Stimulated activated CD4-positive, alpha-beta T cell treated with anti-CD3 and anti-CD28 coated beads, Interleukin-1b, Interleukin-23, amount 100 ng/mL, for 4 hours (primary cell): ENCODE measurements at places on chromosomes 4 and X.

DNA sequence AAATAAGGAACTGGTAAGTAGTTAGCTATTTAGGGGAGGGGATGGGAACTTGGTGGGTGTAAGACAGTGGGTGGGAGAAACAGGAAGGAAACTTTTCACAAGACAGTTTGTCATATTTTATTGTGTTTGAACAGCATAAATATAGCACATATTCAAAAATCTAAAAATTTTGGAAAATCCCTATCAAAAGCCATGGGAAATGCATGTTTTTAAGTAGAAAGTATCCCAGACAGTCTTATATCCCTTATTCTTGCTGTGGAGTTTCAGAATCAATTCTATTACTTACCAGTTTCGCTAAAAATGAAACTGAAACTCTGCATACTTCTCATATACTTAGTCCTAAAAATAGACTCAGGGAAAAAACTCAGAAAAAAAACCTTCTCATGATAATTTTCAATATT is 22.3 kb upstream of the RASGEF1B start:
- no peak for DNase-seq

- DNase-seq, result no peak
Measured at GRCh38 chr4:153945704-153946103, 156.8 kb upstream of the SFRP2 start.

DNA sequence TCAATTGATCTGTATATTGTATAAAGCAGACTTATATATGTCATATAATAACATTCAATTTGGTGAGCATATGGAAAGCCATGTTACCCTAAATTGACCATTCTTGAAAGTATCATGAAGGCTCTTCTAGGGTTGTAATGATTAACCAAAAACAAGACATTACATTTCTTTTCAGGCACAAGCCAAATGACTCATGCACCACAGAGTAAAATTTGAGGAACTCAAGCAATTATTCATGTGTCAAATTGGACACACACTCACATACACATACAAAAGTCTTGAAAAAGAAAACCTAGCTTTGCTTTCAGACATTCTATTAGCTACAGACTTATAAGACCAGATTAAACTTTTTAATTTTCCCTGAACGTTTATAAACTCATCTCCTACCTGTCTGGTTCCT is 146.5 kb upstream of the PCDH18 start:
- DNase-seq, result no peak

DNA sequence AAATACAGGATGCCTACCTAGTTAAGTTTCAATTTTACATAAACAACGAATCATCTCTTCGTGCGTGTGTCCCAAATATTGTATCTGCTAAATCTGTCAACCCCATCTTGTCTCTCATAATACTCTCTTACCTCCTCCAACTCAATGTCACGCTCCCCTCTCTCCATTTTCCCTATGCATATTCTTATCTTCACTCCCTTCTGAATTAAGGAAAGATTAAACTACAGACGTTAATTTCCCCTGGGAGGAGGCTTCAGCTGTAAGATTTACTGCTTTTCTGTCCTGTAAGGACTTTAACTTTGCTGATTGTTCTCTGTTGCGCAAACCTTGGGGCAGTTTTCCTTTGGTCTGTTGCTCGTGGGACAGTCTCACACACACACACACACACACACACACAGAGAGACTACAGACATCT is 455 bp upstream of the ABCB7 start:
- DNase-seq, result no peak

GRCh38 chrX:41148553-41148952 is 63.3 kb downstream of the USP9X start:
- DNase-seq, result no peak

DNA sequence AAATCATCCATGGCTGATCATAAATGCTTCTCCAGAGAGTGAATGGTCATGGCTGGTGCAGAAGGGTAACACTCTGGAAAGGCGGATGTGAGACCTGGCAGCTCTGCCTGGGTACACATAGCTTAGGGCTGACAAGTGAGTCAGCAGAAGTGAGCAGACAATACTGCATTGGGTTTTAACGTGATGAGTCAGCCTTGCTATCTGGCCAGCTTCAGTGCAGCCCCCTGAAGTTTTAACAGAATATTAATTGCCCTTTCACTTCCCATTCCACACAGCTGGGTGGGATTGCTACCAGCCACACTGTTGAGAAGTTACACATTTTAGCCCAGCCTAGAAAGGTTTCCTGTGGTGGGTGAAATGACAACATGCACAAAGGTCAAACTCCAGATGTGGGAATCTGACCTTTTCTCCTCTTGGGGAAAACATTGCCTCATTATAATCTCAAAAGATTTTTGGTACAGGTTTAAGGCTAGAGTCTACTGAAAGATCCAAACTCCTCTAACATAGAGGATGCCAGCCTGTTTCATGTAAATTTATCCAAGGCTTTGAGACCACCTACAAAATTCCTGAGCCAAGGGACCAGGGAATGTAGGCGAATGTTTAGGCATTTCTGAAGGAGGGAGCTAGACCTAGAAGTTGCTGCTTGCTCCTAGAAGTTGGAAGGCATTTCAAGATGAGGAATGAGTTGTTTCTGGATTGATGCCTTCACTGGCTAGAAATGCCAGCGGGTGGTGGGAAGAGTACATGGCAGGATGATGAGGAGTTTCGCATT is 230.3 kb upstream of the PGRMC2 start:
- DNase-seq, result no peak

DNA sequence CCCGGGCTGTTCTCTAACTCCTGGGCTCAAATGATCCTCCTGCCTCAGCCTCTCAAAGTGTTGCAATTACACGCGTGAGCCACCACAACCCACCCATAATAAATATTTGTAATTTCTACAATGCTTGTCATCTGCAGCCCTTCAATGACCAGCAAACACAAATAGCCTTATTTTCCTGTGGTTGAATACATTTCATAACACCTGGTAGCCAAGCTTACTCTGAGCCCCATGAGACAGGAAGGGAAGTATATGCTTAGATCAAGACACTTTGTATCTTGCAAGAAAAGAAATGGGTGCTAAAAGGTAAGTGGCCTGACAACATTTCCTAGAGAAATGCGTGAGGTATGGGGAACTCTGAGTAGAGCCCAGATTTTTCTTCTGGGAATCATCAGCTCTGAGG is 56.9 kb upstream of the PDGFRA start:
- no peak for DNase-seq

DNA sequence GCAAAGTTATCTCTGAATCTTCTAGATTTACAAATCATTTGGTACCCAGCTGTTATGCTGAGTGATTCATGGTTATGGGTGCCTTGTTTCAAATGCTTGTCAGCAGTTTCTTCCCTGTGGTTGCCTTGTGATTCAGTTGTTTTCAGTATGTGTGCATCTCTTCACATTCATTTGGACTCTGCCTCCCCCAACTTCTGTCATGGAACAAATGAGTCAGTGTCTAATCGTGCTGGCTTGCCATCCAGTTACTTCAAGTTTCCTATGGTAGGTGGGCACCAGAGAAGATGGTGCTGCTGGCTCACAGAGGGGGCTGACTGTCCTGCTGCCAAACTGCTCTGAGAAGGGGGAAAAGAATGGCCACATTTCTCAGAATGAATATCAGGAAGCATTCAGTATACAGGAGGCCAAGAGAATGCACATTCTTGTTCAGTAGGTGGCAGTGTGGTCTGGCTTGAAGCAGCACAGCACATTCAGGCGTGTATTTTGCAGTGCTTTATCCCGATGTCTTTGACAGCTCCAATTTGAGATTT is 260.9 kb downstream of the GLUD2 start:
- peak; percentile 15 for DNase-seq

DNA sequence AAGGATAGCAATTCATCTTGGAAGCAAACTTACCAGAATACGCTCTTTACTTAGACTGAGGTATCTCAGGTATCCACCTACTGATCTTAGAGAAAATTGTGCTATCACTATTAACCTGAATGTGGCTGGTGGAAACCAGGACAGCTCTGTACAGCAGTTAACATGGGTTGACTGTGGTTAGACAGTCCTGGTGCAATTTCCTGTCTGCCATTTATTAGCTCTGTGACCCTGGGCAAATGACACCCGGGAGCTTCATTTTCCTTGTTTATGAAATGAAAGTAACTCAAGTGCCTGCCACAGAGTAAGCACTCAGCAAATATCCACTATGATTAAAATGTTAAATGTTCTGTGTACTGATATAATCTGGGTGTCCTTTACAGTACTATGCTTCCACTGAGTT is 60.0 kb downstream of the SMC1A start:
- DNase-seq, result no peak

- DNase-seq, result no peak
Measured at GRCh38 chr4:107831140-107831539, 6.4 kb downstream of the SGMS2 start.

DNA sequence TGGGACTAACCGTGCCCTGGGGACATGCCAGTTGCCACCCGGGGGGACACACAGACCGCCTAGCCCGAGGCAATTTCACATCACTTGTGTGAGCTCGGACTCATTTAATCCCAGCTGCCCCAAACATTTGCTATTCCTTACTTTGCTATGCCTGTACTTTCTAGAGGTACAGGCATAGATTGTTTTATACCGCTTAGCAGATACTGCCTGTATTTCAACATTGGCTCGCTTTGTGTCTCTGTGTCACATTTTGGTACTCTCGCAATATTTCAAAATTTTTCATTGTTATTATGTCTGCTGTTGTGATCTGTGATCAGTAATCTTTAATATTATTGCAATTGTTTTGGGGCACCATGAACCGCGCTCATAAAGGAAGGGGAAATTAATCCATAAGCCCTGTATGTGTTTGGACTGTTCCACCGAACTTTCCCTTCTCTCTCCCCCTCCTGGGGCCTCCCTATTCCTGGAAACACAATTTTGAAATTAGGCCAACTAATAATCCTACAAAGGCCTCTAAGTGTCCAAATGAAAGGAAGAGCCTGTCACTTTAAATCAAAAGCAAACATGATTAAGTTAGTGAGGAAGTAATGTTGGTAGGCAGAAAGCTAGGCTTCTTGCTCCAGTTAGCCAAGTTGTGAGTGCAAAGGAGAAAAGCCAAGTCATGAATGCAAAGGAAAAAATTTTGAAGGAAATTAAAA is 568 bp upstream of the CASP6 start:
- no peak for DNase-seq

GRCh38 chr4:6727943-6728250 is 11.9 kb downstream of the BLOC1S4 start:
- no peak for DNase-seq

- no peak for DNase-seq
Measured at GRCh38 chr4:11475871-11476270, 47.2 kb upstream of the HS3ST1 start.

GRCh38 chrX:45172890-45173289 is 27.8 kb downstream of the DIPK2B start:
- no peak for DNase-seq

- DNase-seq, result no peak
Measured at GRCh38 chr4:15718959-15719358, 16.1 kb downstream of the BST1 start.

GRCh38 chr4:165370530-165370929 is 8.3 kb upstream of the CPE start:
- DNase-seq, result no peak

- DNase-seq, result no peak
Measured at GRCh38 chr4:153258750-153259149, 54.5 kb downstream of the TRIM2 start.

- DNase-seq, result no peak
Measured at GRCh38 chr4:82748810-82749470, 49.7 kb downstream of the SCD5 start.

GRCh38 chrX:3046253-3047240 is 5.3 kb downstream of the ARSF start:
- no peak for DNase-seq

DNA sequence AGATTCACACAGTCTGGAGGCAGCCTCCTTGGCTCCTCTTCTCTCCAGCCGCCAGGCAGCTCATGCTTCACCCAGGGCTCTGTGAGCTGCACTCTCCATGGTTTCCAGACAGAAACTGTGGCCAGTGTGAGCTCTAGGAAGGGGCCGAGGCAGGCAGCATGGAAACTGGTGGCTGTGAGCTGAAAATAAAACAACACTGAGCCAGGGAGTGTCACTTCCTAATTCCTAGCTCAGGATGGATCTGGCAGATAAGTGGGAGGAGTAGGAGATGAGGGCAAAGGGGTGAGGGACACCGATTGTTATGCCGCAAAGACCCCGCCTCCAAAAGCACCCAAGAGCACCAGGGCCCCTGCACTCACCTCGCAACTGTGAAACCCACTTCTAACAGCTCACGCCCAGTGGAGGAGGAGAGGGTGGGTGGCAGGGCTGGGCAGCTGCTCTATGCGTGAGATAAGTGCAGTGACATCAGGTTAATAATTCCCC is 69.8 kb downstream of the FHDC1 start:
- no peak for DNase-seq

DNA sequence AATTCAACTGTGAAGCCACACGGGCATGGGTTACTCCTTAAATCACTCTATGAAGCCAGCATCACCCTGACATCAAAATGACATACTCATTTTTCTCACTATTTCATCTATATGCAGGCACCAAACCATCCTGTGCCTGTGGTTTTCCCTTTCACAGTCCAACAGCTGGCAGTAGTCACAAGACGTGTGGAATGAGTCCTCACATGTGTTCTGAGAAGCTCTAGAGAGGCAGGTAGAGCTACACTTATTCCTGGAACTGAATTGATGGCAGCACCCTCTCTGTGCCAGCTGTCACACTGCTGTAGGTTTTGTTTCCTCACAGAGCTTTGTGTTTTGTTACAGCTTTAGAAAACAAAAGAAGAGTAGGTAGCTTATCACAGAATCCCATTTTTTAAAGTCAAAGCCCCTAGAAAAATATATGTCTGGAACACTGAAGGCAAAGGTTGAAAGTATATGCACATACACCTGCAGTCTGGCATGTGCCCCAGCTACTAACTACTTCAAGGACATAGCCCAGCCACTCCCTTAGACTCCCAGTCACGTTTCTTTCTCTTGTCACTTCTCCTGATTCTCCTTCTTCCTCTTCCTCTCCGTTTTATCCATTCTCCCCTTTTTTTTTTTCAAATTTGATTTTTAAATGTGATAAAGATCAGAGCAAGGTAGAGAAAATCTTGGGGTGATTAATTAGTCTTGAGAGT is 107.1 kb downstream of the ANXA10 start:
- no peak for DNase-seq

GRCh38 chr4:110049951-110050925 is 137.6 kb downstream of the EGF start:
- peak; percentile 7 for DNase-seq

GRCh38 chrX:52437212-52437611 is 58.4 kb upstream of the XAGE1A start:
- DNase-seq, result no peak

GRCh38 chrX:1941321-1941720 is 326.5 kb downstream of the ASMT start:
- no peak for DNase-seq

- DNase-seq, result no peak
Measured at GRCh38 chrX:31604629-31605221, 532.9 kb upstream of the FTHL17 start.
